8988T (cell line): ENCODE measurements at places on chromosomes 7 and 10.

DNA sequence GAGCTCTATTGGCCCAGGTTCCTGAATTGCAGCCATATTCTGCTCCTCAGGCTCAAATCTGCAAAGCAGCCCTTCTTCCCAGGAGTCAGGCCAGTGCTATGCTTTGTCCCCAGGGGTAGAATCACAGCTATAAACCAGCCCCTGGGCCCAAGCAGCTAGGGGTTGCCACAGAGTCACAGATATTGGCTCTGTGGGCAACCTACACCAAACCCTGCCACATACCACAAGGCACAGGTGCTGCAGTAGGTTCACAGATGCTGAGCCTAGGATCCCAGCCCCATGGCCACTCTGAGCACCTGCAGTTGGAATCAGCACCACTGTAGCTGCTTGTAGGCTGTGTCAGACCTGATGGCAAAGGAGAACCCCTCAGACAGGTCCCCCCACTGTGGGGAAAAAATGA, 43.1 kb upstream of the CAMK2B start:
- no peak for DNase-seq

GRCh38 chr10:114767986-114768821, 53.4 kb upstream of the FHIP2A start:
- DNase-seq, result peak; percentile 44

- no peak for DNase-seq
These were observed 143.9 kb upstream of the FRMD4A start for GRCh38 chr10:14474656-14475055.

DNA sequence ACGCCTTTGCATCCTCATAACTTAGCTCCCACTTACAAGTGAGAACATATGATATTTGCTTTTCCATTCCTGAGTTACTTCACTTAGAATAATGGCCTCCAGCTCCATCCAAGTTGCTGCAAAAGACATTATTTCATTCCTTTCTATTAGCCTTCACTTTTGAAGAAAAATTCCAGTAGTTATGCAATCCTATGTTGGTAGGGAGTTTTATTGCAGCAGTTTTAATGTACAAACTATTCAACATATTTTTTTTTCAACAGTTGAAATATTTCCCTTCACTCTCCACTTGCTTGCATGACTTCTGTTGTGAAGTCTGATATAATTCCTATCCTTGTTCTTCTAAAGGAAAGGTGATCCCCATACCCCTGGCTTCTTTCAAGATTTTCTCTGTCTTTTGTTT, 27.3 kb upstream of the ARHGAP22 start:
- no peak for DNase-seq

DNA sequence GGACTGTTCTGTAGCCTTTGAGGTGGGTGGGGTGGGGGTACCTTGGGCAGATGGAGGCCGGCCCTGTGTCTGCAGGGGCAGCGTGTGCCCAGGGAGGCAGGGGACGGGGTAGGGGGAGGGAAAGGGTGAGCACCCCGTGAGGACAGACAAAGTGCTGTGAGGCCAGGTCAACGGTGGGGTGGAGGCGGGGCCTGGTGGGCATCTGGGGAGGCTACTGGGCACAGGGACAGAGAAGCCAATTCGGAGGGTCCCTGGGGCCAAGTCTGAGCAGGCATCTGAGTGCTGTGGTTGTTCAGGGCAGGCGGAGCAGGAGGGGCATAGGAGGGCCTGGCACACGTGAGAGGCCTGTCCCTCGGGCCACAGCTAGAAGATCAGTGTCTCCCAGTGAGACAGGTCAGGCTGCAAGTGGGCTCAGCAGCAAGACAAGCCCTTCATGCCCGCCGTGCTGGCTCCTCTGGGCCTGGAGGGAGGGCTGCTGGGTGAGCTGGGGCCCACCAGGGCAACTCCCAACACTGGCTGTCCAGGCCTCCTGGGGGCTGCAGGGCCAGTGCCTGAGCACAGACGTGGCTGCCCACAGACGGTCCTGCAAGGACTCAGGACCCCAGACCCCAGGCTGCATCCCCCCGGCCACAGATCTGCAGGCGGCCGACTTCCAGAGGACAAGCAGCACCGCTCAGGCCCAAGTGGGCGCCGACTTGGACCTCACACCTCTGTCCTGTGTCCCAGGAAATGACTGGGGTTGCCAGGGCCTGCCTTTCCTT, 26.4 kb upstream of the KNDC1 start:
- no peak for DNase-seq

DNA sequence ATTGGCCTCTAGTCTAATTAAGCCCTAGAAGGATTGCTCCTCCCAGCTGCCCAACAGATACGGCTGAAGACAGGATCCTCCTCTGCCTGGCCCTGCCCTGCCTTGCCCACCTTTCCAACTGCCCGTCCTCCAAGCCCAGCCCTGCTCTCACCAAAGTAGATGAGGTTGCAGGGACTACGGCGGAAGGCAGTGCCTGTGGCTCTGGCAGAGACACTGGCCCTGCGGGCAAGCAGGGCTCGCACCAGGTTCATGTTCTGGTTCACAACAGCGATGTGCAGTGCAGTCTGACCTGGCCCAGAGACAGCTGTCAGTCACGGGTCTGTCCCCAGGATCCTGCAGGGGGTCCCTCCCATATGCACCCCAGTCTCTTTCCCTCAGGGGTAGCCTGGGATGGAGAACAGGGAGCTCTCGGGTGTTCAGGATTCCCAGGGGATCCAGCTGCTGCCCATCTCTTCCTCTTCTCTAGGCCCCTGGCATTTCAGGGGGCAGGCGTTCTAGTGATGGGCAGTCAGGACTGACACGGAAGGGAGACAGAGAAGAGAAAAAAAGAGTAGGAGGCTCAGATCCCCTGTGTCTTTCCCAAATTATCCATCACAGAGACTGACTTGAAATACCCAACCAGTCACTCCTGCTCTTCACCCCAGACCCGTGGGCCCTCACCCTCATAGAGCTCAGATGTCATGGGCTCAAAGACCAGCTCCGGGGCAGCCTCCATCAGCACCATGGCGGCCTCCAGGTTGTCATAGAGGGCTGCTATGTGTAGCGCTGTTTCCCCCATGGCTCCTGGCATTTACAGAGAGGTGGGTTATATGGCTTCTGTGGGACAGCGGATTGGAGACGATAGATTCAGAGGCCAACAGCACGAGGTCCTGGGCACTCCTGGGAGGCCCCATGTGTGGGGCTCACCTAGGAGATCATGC, 8.3 kb downstream of the TRPV6 start:
- DNase-seq, result no peak

GRCh38 chr7:16345979-16346958, 75.1 kb downstream of the CRPPA start:
- no peak for DNase-seq

GRCh38 chr7:158028290-158028941, 559.2 kb downstream of the PTPRN2 start:
- no peak for DNase-seq

DNA sequence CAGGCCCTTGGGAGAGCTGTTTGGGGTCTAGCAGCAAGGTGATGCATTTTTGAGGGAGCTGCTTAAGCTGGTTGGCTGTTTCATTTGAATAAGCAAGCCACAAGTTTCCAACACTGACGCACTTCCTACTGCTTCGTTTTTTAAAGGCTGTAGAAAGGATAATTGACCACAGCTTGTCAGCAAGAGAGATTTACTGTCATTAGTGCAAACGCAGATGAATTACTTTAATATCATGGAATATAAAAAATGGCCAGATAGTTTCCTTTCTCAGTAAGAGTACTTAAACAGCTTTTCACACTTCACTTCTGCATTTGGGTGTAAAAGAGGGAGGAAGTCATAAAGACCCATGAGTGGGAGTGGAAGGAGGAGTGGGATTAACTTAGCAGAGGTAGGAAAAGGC, 61.5 kb downstream of the FZD1 start:
- DNase-seq, result no peak

DNA sequence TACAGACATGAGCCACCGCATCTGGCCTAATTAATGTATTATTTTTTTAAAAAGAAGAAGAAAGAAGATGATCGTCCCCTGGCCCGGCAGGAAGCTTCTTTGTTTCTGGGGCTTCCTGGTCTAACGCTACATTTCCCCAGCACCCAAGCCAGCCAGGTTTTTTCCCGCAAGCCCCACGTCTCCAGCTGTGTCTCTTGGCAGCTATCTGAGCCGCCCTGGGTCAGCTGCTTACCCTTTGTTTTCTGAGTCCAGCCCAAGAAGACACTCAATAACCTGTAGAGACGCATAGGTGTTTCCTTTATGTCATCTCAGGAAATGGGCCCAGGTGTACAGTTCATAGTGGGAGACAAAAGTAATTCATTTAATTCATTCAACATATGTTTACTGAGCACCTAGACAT, 110.2 kb downstream of the MTPAP start:
- DNase-seq, result no peak

DNA sequence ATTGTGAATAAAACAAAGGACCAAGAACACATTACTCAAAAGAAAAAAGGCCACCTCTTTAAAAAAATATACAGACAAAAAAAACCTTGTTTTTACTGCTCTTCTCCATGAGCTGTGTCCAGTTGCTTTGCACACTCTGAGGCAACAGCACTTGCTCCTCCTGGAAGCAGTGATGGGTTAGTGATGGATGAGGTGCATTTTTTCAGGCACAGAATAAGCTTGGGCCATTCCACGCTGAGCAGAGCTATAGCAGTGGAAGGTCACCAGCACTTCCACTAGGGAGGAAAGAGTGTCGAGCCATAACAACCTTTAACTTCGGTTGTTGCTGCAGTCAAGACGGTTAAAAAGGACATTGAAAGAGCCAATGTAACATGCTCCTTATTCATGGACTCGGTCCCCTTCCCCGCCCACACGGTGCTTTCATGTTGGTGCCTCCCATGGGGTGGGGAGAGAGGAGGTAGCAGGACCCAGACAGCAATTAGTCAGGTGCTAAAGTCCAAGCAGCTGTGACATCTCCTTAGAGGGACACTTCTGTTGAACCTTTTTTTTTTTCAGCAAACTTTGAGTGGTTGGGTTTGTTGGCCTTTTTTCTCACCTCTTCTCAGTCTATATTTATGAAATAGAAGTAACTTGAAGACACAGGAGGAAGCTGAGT, 136.5 kb upstream of the ADARB2 start:
- DNase-seq, result no peak

- DNase-seq, result no peak
These were observed 90.0 kb downstream of the PROSER2 start for GRCh38 chr10:11913079-11913641.

GRCh38 chr7:26729150-26729775, 135.1 kb downstream of the SKAP2 start:
- DNase-seq, result no peak

DNA sequence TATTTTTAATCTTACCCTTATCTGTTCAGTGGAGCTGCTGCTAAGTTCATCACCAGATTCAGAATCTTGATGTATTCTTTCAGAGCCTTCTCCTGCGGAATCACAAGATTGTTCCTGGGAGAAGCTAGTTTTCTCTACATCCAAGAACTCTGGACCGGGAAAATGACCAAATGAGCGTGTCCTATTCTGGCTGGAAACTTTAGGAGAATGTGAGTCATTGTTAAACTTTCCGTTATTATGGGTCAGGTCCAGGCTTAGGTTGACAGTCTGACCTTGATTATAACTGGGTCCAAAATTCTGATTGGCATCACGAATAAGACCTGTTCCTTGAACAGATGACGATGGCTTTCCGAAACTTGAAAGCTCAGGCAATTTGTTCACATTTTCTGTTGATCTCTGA, 20.5 kb downstream of the ARHGAP12 start:
- no peak for DNase-seq

GRCh38 chr7:66556549-66557213, 72.0 kb upstream of the KCTD7 start:
- DNase-seq, result no peak

- DNase-seq, result no peak
These were observed 137.9 kb upstream of the CCDC6 start for GRCh38 chr10:60044242-60044641.

DNA sequence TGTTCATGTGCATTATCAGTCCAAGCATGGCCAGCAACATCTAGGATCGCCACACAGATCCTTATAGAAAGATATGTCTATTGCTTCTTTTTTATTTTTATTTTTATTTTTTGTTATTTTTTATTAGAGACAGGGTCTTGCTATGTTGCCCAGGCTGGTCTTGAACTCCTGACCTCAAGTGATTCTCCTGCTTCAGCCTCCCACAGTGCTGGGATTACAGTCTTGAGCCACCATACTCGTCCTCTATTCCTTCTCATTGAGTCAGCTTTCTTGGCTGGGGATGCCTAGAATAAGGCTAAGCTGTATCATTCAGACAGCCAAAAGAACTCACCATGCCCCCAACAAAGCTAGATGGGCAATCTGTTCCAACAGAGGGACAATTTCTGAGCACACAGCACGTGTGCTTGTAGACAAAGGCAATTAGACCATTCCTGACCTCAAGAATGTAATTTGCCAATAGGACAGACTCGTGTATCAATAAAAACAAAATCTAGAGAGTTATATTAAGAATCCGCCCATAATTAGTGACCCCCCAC, 264.0 kb upstream of the NEBL start:
- no peak for DNase-seq

- DNase-seq, result no peak
These were observed 19.7 kb downstream of the SUFU start for GRCh38 chr10:102523250-102524029.

DNA sequence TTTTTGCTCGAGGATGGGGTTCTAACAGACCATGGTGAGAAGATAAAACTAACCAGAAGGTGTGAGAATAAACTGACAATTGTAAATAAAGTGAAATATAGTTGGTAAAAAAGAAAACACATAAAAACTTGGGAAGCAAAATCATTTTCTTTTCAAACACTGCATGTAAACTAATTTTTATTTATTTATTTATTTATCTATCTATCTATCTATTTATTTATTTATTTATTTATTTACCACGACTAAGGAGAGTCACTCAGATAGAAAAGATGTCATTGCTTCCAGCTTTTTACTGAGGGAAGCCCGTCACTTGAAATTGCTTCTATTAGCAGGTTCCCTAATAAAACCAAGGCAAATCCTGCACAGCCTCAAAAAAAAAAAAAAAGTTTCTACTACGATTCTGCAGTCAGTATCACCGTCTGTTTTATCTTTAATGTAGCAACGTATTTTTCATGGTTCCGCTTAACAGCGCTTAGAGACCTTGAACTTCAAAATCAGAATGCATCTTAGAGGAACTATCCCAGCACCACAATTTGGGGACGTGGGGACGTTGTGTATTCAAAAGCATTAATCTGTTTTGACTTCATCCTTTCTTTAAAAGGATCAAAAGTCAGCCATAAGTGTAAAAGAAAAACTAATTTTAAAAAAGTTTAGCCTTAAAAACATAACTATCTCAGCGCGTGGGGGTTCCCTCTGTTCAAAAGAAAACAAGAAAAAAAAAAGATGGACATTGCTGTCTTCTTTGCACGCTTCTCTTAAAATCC, 33.3 kb upstream of the EBLN1 start:
- no peak for DNase-seq
